NCI-H187 treated with DMSO at 0.1 percent for 48 hours (cell line): ENCODE measurements at places on chromosomes 6 and 20.

DNA sequence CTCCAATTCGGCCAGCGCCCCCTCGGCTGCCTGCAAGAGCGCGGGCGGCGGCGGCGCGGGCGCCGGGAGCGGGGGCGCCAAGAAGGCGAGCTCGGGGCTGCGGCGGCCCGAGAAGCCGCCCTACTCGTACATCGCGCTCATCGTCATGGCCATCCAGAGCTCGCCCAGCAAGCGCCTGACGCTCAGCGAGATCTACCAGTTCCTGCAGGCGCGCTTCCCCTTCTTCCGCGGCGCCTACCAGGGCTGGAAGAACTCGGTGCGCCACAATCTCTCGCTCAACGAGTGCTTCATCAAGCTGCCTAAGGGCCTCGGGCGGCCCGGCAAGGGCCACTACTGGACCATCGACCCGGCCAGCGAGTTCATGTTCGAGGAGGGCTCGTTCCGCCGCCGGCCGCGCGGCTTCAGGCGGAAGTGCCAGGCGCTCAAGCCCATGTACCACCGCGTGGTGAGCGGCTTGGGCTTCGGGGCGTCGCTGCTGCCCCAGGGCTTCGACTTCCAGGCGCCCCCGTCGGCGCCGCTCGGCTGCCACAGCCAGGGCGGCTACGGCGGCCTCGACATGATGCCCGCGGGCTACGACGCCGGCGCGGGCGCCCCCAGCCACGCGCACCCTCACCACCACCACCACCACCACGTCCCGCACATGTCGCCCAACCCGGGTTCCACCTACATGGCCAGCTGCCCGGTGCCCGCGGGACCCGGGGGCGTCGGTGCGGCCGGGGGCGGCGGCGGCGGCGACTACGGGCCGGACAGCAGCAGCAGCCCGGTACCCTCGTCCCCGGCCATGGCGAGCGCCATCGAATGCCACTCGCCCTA lies 963 bp downstream of the FOXF2 start:
- DNase-seq: no peak

DNA sequence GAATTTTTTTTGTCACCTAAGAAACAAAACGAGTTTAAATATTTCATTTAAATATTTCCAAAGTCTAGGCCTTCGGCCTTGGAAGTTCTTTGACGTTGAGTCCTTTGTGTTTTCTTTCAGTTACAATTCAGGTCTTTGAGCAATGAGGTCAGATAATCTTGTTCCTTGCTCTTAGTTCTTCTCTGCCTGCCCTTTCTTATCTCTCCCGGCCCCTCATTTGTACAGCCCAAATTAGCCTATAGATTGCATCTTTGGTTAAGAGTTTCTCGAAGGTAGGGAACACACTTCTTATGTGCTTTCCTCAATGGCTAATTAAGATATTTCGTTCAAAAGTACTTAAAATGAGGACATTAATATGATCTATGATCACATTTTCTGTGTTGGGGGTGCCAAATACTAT lies 18.5 kb downstream of the RPS12 start:
- DNase-seq: no peak

GRCh38 chr6:161876231-161876630 lies 602.4 kb upstream of the AGPAT4 start:
- no peak for DNase-seq

DNA sequence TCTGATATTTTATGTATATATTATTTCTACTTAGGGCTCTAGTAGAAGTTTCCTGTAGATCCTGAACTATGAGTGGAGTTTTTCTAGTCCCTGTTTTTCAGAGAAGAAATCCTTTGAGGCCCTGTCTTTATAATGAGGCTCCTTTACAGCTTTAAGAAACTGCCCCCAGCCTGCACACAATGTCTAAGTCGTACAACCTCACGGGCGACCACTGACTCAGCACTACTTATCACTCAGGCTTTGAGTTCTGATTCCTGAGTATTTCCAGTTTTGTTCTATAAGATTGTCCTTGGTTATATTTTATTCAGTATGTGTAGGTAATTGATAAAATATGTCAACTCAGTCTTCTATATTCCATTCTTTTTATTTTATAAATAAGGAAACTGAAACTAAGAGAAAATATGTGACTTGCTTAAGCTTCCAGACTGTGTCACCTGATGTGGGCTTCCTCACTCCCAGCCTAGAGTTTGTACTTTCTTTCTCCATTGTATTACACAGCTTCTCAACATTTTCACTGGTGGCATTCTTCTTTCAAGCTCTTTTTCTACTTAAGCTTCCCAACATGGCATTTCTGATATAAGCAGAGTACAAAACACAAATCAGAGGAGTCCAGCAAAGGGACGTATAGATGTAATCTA lies 167.0 kb downstream of the TBX18 start:
- no peak for DNase-seq

DNA sequence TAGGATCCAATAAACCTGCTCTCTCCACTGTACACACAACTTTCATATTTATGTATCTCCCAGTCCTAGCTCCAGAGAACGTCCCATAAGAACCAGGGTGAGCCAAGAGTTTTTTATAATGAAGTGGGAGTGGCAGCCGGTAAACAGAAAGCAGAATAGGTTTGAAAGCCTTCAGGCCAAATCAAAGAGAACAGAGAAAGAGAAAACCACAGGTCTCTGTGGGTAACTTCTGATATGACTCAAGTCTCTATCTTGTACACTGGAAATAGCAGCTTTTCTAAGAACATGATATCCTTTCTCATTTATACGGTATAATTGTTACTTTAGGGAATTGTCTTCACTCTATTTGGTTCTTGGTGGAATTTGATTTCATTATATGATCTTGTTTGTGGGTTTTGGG lies 273.6 kb downstream of the PACRG start:
- no peak for DNase-seq

DNA sequence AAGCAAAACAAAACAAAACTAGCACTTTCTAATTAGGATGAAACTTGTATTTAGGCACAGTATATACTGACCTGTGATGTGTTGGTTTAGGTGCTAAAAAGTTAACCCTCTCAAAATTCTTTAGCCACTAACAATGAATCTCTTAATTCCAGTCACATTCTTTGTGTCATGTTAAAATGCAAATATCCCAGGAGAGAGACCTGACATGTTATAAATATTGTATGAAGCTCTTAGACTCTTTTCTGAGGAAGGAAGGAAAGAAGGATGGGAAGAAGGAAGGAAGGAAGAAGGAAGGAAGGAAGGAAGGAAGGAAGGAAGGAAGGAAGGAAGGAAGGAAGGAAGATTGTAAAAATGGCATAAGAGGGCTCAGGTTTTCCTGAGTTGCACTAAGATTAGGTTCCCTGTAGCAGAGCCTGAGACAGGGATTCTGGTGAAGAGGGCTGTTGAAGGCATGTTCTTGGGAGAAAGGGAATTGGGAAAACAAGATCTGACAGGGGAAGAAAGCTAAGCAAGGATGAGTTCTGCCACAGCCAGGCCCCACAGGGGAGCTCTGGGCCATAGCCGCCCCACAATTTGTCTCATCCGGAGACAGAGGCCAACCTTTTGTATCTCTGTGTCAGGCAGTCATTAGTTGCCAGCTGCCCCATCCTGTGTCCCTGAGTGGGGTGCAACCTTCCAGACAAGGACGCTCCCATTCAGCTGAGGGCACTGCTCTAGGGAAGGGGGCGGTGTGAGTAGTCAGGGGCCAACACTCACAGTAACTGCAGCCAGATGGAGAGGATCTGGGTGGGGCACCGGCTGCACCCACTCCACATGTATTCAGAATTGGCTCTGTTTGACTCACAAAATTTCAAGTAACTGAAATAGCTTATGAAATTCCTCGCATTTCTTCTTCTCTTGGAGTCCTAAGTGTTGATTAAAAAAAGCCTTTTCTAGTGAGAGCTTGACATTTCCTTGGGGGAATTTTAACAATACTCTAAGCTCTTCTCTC lies 189.3 kb upstream of the ARG1 start:
- no peak for DNase-seq
